Non-pigmented ciliary epithelial cell (primary cell): ENCODE measurements at places on chromosomes 7 and 10.

DNA sequence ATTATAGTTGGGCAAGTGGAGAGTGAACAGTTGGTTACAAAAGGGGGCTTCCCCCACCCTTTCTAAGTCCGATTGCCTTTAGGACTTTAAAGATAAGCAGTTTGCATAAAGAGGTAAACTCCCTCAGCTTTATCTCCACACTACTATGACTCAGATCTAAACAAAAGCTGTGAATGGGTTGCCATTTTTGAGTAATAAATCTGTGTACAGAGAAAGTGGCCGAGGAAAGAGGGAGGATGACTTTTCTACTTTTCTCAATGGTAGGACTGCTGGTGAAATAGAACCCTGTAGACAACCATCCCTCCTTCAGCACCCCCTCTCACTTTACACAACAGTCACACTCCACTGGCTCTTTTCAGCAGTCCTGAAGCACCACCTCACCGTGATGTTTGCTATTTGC, 71.2 kb downstream of the DNMBP start:
- no peak for DNase-seq

DNA sequence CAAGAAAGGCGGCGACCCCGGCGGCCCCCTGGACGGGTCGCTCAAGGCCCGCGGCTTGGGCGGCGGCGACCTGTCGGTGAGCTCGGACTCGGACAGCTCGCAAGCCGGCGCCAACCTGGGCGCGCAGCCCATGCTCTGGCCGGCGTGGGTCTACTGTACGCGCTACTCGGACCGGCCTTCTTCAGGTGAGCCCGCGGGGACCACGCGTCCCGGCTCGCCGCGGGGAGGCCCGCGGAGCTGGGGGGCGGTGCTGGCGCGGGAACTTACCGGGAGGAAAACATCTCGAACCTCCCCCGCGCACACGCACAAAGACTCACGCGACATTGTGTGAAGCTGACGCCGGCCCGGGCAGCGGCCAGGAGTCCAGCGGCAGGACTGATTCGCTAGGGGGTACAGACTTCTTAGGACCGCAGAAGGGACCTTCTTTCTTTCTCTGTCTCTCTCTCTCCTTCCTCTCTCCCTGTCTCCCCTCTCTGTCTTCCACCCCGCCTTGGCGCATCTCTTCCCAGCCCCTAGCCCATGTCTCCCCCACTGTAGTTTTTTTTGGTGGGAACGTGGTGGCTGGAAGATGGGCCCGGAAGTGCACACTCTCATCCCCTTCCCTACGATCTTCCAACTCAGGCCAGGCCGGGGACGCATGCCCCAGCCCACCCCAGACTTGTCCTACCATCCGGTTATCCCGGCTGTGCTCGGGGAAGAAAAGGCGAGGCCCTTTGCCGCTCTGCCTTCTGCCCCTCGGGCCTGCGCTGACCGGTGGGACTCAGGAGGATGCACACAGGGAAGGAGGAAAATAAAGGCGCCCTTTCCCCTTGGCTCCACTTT, 1.2 kb downstream of the EN2 start:
- DNase-seq = no peak

DNA sequence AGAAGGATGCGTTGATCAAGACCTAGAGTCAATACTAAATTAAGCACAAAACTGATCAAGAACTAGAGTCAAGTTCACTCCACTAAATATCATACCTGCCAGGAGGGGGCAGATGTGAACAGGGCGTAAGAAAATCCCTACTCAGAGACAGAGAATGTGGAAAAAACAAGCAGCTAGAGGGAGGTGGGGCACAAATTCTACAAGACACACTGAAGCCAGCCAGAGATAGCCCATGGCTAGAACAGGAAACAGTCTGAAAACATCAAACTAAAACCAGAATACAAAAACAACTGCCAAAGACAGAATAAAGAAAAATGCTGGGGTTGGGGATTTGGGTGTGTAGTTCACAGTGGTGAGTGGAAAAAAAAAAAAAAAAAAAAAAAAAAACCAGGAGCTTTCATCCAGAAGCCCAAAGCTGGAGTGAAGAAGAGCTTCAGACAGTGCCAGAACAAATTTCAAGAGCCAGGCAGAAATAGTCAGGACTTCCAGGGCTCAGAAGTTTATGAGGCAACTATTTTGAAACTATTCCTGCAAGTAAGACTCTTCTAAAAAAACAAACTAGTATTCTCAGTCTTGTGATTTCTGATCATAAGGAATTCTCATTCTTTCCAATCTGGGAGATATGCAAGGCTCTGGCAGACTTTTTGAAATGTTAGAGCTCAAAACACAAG, 118.3 kb downstream of the CCDC71L start:
- DNase-seq = peak; percentile 81

GRCh38 chr10:81027223-81027622, 489.5 kb downstream of the SH2D4B start:
- no peak for DNase-seq

DNA sequence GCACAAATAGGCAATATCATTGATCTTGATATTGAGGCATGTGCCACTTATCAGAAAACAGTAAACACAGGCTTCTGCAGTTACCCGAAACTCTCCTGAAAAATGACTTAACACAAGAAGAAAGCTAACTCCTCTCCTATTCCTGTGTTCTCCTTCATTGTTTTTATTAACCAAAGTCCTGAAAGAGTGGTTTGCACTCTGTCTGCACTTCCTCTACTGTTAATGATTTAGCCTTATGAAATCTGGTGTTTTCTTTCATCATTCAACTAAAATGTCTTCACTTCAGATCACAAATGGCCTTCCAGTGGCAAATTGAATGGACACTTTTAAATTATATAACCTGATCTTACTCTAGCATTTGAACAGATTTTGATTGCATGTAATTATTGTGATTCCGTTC, 630.6 kb upstream of the PHF14 start:
- DNase-seq = no peak

- DNase-seq = no peak
Observed at GRCh38 chr7:74231232-74231590, 21.4 kb downstream of the LAT2 start.

GRCh38 chr10:58030208-58030607, 237.5 kb downstream of the IPMK start:
- DNase-seq = no peak

- no peak for DNase-seq
Observed at GRCh38 chr7:27958933-27959548, 219.1 kb downstream of the TAX1BP1 start.

DNA sequence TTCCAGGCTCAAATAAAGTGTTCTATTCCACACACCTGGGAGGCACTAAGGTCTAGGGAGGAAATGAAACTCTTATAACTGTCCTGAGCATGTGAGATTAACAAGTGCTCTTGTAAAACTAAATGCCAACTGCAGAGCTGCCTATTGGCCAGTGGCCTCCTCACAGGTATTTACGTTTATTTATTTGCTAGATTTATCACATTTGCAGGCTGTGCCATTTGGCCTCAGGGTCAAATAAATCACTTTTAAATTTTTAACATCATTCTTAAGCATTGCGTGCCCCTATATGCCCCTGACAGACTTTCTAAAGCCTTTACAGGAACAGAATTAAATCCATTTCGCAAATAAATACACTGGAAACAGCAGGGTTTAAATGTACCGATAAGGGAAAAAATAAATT, 381.8 kb upstream of the NFE2L3 start:
- no peak for DNase-seq

GRCh38 chr7:95684037-95684436, 87.7 kb upstream of the PDK4 start:
- DNase-seq = no peak

GRCh38 chr10:70843333-70843732, 27.6 kb downstream of the SGPL1 start:
- no peak for DNase-seq

DNA sequence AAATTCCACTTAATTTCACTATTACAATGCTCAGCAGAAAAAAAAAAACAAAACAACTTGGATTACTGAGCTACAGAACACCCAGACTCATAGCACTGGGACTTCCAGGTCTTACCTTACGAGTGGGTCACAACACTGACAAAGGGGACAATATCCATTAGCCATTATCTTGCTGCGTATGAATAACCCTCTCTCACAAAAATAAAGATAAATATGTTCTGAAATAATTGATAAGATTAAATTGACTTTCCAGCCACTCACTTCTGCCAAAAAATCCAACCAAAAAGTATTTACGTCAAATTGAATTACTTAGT, 128.7 kb downstream of the PKD1L1 start:
- no peak for DNase-seq

- DNase-seq = peak; percentile 76
Observed at GRCh38 chr7:8295638-8296361, 33.8 kb upstream of the ICA1 start.

DNA sequence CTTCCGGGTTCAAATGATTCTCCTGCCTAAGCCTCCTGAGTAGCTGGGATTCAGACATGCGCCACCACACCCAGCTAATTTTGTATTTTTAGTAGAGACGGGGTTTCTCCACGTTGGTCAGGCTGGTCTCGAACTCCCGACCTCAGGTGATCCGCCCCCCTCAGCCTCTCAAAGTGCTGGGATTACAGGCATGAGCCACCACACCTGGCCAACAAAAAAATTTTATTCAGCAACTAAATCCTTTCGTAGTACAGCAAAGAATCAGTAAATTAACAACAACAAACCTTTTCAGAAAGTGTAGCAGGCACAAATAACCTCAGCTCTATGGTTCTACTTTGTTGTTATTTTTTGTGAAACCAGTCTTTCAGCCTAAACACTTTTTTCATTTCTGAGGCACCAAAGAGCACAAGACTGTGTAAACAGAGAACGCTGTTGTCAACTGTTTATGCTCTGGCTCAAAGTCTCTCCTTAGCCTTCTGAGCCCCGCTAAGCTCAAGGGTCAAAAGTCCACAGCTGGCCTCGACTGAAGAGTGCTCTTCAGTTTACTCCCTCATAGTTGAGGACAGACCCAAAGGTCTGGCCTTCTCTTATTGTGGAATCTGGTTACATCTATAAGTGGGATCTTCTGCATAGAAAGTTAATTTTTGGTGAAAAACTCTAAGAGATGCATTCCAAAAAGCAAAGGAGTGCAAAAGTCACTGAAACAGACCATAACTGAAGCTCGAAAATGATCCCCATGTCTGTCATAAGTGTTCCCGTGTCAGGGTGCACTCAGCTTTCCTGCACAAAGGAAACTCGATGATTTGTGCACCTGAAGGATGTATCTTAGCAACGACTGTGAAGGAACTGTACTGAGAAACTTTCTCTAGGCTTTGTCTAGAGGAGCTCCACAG, 24.6 kb upstream of the DDX50 start:
- no peak for DNase-seq

DNA sequence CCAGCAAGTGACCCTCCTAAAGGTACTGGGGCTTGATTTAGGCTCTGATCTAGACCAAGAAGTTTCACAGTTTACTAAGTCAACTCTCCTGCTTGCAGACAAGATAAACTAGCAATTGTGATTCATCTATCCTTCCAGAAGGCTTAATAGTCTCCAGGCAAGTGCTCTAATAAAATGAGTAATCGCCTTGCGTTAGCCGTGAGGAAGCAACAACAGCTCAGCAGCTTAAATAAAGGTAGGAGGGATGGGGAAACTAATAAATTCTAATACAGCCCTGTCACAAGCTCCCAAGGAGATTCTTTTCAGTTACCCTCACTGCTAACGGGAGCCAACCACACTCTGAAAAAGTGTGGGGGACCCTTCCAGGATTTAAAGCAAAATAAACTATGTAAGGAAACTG, 48.4 kb downstream of the FRMD4A start:
- no peak for DNase-seq

- DNase-seq = no peak
Observed at GRCh38 chr10:76043261-76043660, 611.8 kb downstream of the LRMDA start.

DNA sequence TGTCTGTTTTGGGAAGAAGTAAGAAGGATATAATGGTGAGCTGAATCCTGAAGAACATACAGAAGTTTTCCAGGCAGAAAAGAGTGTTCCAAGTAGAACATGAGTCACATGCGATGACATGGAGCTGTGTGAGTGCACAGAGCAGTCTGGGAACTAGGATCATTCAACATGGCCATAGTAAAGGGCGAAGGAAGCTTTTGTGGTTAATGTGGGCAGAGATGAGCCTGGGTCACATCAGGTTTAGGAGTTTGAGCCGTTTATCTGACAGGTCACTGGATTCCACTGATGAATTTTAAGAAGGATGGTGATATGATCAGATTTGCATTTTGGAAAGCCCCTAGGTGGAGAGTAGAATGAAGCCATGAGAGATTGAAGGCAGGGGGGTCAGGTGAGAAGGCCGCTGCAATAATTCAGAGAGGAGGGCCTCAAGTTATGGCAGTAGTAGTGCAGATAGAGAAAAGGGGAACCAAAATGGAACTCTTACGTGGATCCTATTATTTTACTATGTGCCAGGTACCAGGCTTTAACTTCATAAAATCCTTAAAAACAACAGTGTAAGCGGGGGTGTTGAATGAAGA, 171.3 kb downstream of the RNLS start:
- no peak for DNase-seq

DNA sequence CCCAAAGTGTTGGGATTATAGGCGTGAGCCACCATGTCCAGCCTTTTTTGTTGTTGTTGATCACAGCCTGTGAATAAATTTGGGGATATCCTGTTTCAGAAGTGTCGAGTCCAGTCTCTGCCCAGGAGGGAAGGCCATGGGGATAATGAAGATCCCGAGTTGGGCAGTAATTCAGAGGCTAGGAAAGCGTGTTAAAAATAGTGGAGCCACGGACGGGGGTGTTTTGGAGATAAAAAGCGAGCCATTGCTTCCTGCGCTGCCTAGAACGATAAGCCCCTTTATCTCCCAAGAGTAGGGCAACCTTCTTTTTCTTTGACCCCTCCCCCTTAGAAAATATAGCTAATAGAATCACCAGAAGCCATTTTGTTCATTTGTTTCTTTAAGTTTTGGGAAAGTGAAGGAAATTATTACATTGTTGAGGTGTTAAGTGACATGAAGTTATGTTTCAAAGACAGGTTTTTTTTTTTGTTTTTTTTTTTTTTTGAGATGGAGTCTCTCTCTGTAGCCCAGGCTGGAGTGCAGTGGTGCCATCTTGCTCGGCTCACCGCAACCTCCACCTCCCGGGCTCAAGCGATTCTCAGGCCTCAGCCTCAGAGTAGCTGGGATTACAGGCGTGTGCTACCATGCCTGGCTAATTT, 43.3 kb downstream of the IL15RA start:
- no peak for DNase-seq
